ENCODE measurements at places on chromosomes 7 and 10.
A peak's percentile ranks its signal among the peaks of the same experiment; 100 is the strongest.

DNA sequence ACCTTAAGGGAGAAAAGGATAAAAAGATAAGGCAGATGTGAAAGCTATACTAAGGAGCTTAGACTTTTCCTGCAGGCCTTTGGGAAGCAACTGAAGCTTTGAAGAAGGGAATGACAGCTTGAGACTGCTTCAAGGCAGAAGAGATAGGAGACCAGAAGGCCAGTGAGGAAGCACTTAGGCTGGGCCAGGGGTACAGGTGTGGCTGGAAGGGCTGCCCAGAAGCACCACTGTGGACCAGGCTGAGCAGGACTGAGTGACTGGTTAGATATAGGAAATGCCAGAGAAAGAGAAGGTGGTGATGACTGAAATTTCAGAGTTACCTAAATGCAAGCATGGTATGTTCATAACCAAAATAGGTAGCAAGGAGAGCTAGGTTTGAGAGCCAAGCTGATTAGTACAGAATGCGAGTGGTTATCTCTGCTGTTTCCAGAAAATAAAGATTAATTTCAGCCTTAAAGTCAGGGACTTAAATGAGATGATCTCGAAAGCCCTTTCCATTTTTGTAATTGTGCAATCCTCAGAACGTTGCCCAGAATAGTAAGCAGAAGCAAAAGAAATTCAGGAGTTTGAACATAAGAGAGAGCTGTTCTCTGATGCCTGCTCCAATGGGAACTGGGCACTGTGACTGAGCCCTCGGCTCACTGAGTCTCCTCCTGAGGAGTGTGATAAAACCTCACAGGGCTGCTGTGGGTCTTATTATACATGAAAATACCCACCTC is 54.9 kb downstream of the MET start:
- DNase-seq: no peak

- no peak for DNase-seq
These were observed 151.4 kb downstream of the PTPN20 start for GRCh38 chr10:47062441-47063200.

DNA sequence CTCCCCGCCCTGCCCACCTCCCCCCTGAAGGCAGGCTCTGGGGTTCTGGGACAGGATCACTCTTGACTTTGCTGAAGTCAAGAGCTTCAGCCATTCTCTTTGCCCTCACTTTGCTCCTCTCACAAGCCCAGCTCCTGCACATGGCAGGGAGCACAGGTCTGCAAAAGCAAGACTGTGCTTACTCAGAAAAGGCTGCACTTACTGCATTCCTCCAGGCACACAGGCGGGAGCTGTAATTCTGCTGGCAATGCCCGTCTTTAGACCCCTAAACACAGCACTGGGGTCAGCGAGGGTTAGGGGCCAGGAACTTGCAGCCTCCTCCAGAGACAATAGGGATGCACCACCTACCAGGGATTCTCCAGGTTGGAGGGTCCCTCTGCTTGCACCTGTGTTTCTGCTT is 523.7 kb downstream of the TCERG1L start:
- DNase-seq: no peak

- DNase-seq: no peak
These were observed 178.0 kb upstream of the GLI3 start for GRCh38 chr7:42414941-42415505.

DNA sequence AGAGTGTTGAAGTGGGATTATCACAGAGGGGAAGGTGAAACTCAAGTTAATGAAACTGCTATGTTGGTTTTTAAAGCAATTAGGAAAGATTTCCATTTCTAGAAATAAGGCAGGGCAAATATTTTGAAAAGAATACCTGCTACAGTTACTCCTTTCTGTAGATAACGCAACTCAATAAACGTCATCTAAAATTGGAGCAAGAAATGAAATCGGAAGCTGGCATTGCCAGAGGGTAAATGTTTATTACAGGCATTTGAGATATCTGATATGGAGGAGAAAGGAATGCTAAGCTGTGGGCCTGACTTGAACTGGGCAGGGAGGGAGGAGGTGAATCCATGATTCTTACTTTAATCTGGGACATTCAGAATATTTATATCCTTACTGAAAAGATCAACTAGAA is 217.0 kb upstream of the ADARB2 start:
- no peak for DNase-seq

- no peak for DNase-seq
These were observed 16.0 kb upstream of the GALNTL5 start for GRCh38 chr7:151940048-151940811.

- DNase-seq: no peak
These were observed 355.4 kb downstream of the CRPPA start for GRCh38 chr7:16065939-16066338.

DNA sequence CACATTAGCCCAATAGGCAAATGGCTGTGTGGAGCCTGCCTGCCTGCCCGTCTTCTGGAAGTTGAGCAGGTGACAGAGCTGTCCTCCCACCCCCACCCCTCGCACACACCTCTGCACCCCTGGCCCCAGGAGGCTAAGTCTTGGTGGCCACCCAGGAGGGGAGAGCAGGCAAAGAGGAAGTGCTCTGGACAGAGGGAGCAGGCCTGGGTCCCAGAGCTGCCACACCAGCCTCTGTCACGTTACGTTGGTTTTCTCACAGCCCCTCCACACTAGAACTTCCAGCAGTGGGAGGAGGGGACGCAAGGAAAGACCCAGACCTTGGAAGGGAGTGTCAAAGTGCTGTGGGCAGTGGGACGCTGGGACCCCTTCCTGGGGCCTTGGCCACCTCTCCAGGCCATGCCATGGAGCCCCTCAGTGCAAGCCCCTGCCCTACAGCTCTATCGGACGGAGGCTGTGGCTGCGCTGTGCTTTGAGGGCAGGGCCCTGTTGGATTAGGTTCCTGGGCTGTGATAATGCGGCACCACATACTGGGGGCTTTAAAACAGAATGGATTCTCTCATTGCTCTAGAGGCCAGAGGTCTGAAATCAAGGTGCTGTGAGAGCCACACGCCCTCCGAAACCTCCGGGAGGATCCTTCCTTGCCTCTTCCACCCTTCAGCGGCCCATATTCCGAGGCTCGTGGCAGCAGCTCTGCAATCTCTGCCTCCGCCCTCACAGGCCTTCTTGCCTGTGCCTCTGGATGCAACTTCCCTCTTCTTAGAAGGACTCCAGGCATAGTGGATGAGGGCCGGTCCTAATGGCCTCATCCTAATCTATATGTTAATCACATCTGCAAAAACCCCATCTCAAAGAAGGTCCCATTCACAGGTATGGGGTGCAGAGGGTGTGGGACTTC is 9.9 kb downstream of the PRKAG2 start:
- DNase-seq: no peak

DNA sequence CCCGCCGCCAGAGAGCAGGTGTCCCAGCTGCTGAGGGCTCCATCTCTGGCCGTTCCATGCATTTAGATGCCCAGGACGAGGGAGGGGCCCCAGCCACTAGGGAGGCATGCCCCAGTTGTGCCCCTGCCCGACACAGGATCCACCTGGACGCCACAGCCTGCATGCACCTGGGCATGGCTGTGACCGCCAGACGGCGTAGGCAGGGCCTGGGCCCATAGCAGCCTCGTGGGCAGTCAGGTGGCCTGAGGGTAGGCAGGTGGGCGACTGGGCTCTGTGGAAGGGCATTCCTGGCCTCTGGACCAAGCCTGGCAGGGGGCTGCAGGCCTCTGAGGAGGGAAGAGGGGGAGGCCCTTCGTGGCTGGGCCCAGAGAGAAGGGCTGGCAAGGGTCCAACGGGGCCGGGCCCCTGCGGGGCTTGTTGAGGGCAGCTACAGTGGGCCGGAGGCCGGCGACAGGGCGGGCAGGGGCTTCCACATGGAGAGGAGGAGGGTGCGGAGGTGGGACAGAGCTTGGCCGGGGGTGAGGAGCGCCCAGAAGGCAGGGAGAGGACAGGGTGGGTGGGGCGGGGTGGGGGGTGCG is 76.0 kb upstream of the NKX6-2 start:
- DNase-seq: no peak

DNA sequence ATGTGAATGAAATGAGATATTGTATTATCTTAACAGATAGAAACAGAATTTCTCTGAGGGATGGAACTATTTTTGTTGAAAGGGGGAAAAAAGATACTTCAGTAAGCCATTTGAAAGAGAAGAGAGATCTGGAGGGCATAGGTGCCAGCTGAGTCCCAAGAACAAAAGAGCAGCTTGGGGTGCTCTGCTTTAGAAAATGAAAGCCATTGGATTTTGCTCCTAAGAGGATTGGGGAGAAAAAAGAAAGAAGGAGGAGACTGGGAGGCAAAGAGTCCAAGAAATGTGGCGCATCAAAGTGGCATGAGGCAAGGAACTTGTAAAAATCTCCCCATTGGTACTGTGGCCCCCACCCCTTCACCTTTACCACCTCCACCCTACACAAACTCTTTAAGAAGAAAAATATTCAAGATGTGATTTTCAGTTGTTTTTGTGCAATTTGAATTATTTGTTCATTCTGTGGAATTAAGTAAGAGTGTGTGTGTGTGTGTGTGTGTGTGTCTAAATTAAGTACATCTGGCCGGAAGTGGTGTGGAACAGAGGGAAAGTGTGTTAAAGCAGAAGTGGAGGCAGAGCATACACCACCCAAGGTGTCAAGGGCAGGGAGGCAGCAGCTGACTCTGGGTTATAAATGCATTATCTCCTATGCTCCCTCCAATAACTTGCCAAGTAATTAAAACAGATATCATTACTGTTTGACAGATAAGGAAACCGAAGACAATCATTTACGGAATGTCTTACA is 9.9 kb upstream of the GNAI1 start:
- no peak for DNase-seq

DNA sequence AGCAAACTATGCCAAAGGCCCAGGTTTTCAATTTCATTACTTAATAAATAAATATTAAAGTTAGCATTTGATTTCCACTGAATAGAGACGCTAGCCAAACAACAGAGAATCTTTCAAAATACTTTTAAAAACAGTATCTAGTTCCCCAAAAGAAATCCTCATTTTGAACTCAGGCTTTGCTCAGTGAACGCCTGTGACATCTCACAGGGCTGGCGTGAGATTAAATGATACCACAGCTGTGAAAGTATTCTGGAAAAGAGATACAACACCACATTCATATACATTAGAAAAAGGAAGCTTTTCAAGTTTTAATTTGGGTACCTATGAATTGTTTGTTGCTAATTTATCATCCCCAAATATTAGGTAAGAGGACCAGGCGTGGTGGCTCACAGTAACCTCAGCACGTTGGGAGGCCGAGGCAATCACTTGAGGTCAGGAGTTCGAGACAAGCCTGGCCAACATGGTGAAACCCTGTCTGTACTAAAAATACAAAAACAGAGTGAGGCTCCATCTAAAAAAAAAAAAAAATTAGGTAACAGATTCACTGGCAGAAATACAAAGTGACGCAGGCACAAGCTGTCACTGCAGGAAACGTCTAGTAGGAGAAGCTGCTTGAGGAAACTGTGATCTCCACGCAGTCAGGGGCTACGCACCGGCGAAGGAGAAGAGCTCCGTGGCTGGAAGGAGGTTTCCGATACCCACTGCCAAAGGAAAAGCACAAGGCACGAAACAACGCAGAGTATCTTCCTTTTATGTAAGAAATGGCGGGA is 50.0 kb downstream of the AMZ1 start:
- DNase-seq: peak; percentile 84

DNA sequence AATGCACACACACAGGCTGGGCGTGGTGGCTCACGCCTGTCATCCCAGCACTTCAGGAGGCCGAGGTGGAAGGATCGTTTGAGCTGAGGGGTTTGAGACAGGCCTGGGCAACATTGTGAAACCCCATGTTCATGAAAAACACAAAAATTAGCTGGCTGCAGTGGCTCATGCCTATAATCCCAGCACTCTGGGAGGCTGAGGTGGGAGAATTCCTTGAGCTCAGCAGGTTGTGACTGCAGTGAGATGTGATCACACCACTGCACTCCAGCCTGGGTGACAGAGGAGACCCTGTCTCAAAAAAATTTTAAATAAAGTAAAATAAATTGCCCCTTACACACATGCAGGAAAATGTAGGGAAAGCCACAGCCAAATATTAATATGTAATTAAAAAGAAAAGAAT is 44.1 kb downstream of the RNF32 start:
- no peak for DNase-seq

DNA sequence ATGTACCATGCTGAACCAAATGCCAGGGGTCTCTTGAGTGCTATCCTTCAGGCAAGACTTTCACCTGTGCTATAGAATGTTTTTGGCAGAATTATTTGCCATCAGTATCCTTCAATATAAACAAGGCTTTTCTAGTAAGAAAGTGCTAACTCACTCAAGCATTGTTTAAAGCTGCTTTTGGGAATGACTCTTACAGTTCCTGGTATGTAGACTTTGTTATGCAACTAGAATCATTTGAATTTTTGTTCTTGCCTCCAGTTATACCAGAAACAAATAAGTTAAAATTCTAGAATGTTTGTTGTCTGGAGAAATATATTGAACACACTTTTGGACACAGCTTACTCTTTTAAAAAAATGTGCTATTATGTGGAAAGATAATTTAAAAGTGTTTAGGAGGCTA is 39.5 kb upstream of the RTKN2 start:
- no peak for DNase-seq

- no peak for DNase-seq
These were observed 312.4 kb upstream of the AUTS2 start for GRCh38 chr7:69285854-69286253.

DNA sequence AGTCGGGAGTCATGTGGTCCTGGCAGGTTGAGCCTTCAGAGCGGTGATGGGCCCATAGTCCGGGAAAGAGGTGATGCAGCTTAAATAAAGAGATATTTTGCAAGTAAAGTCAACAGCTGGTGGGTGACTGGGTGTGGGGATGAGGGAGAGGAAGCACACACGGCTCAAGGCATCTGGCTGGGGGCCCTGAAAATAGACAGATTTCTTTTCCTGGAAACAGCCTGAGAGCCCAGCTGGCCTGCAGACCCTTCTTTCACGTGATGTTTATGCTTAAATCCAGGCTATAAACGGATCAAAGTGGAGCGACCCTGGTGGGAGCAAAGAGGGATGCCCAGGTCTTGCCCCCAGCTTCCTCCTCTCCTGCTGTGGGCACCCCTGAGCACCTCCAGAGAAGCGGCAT is 149.1 kb downstream of the TEX36 start:
- DNase-seq: no peak

- peak; percentile 70 for DNase-seq
These were observed 123.6 kb downstream of the RNF32 start for GRCh38 chr7:156764016-156764669.

DNA sequence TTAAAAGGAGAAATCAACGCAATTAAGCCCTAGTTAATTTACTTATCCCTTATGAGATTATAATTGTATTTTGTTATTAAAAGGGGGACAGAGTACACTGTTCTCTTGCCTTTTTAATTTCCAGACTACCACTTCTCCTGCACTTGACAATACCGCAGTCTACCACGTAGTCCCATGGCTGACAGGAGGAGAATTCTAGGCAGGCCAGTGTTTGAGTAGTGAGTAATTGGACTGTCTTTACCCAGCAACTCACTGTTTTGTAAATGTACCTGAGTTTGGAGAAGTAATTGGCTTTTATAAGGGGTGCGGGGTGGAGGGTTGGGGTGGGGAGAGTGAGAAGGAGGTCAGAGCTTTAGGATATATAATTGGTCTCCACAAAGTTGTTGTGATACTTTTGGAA is 85.4 kb downstream of the CFTR start:
- no peak for DNase-seq

- no peak for DNase-seq
These were observed 3.5 kb downstream of the CYP26C1 start for GRCh38 chr10:93063977-93064660.

GRCh38 chr10:7547206-7547605 is 119.6 kb downstream of the ITIH5 start:
- no peak for DNase-seq

GRCh38 chr7:150845421-150845861 is 6.9 kb upstream of the AOC1 start:
- DNase-seq: no peak
